ENCODE measurements at places on chromosomes 1 and 21.

GRCh38 chr1:192448026-192448578 is 127.5 kb upstream of the RGS1 start:
- DNase-seq = no peak

GRCh38 chr1:66478116-66478515 is 55.8 kb upstream of the SGIP1 start:
- no peak for DNase-seq

GRCh38 chr1:12434174-12434573 is 183.8 kb downstream of the DHRS3 start:
- no peak for DNase-seq

- no peak for DNase-seq
Observed at GRCh38 chr1:77405186-77405585, 123.4 kb downstream of the AK5 start.

GRCh38 chr1:99363531-99363930 is 99.2 kb downstream of the PLPPR4 start:
- DNase-seq = no peak

DNA sequence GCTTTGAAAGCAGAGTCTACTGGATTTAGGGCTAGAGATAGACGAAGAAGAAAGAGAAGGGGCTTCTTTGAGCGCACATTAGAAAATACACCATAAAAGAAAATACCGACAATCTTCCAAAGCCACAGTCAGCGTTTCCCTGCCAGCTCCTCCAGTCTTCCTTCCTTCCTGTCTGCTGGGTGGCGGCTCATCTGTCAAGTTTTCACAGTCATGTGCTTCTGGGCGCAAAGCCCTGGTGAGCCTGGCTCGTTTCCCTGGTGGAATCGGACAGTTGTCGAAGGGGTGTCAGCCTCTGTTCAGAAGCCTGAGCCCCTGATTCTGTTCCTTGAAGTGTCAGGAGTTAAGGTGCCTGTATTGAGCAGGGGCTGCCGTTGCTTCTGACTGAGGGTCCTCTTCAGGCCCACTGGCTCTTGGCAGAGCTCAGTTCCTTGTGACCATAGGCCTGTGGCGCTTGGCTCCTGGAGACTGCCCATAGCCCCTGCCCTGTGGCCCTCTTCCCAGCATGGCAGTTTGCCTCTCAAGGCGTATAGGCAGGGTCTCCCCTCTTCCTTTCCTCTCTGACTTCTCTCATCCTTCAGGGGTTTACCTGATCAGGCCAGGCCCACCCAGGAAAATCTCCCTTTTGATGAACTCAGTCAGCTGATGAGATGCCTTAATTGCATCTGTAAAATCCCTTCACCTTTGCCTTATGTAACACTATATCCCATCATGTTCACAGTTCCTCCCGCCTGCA is 58.6 kb downstream of the ADARB1 start:
- no peak for DNase-seq

DNA sequence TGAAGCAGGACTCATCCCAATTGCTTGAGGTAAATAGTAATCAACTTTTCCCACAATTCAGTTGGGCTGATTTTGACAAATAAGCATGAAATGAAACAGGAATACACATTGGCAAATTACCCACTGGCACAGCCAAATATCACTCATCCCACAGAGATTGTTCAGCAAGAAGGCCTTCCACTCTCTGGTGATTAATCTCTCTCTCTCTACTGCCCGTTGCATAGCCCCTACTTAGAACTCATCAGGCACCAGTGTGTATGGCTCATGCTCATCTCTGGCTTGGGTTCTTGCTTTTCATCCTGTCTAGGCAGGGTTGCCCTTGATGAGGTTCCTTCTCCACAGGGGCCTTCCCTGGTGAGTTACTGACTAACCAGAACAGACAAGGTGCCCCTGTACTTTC is 1.1 kb downstream of the BSDC1 start:
- no peak for DNase-seq

DNA sequence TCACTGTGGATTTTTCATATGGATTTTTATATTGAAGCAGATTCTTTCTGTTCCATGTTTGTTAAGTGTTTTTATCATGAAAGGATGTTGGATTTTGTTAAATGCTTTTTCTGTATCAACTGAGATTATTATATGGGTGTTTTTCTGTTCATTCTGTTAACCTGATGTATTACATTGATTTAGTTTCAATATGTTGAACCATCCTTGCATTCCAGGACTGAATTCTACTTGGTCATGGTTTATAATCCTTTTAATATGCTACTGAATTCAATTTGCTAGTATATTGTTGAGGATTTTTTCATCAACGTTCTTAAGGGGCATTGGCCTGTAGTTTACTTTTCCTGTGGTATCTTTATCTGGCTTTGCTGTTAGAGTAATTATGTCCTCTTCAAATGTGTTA is 55.8 kb downstream of the CCDC30 start:
- DNase-seq = no peak

- no peak for DNase-seq
Observed at GRCh38 chr1:232697187-232697822, 67.4 kb upstream of the SIPA1L2 start.

- no peak for DNase-seq
Observed at GRCh38 chr1:202811296-202812175, 782 bp downstream of the PCAT6 start.

DNA sequence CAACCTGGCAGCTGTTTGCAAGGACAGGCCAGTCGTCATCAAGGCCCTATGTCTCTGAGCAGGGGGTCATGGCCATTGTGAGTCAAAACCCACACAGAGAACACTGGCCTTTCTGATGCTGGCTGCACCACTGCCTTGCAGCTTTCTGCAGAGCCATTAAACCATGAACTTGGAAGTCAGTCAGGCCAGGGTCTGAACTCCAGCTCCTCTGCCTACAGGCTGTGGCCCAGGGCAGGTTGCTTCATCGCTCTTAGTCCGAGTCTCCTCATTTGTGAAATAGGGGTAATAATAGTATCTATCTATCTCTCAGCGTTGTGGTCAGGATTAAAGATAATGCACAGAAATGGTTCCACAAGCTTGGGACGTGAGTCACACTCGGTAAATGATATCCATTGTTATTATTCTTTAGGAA is 35.8 kb upstream of the HIVEP3 start:
- DNase-seq = no peak

DNA sequence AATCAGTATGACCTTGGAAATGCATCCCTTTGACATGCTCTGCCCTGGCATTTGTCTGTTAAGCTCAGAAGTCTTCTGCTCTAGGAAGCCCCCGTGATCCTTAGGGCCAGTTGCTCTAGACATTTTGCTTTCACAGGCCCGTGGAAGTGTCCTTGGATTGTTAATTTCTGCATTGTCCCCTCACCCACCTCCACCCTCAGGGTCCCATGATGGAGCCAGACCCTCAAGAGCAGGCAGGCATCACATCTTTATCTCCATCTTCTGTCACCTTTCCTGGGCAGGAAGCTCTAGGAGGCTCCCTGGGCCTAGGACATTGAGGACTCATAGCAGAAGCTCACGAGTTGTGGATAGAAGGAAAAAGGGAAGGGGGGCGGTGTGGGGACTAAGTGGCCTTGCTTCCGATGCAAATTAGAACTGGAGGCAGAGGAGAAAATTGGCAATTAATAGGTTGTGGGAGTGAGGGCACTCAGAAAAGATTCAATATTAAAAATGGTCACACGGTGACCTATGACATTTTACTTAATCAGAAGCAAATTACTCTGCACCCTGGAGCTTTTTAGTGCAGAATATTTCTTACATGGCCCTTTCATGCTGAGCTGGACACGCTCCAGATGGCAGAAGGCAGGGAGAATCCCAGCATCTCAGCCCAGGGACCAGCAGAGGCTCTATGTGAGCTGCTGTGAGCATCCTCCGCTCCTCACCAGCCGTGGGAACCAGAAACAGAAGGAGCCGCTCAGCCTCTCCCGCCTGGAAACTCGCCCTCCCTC is 185.0 kb downstream of the MATN1 start:
- DNase-seq = no peak

GRCh38 chr1:160149233-160149632 is 2.2 kb upstream of the ATP1A4 start:
- no peak for DNase-seq

- DNase-seq = no peak
Observed at GRCh38 chr1:25568834-25569596, 25.6 kb downstream of the LDLRAP1 start.

GRCh38 chr1:185075476-185075875 is 30.1 kb downstream of the RNF2 start:
- DNase-seq = no peak

DNA sequence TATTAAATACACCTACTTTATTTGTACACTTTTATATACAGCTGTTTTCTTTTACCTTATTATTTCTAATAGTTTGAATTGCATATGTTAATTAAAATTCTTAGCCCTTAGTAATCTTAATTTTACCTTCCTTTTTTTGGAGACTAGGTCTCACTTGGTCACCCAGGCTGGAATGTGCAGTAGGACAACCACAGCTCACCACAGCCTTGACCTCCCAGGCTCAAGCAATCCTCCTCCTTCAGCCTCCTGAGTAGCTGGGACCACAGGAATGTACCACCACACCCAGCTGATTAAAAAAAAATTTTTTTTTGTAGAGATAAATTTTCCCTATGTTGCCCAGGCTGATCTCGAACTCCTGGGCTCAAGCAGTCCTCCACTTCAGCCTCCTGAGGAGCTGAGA is 15.0 kb upstream of the SDC3 start:
- no peak for DNase-seq

DNA sequence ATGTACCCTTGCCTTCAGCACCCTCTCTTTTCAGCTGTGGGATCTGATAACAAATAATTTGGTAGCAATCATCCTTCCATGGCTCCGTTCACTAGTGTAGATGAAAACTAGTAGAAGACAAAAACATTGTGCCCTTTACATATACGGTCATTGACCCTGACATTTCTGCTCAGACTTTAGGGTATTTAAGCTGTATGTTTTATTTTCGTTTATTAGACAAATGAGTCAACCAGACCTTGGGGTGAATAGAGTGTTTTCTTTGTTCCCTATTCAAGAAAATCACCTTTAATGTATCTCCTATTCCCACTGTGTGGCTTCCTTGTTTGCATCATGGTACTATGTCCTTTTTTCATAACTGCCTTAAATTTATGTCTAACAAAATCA is 187.3 kb downstream of the VAV3 start:
- no peak for DNase-seq

DNA sequence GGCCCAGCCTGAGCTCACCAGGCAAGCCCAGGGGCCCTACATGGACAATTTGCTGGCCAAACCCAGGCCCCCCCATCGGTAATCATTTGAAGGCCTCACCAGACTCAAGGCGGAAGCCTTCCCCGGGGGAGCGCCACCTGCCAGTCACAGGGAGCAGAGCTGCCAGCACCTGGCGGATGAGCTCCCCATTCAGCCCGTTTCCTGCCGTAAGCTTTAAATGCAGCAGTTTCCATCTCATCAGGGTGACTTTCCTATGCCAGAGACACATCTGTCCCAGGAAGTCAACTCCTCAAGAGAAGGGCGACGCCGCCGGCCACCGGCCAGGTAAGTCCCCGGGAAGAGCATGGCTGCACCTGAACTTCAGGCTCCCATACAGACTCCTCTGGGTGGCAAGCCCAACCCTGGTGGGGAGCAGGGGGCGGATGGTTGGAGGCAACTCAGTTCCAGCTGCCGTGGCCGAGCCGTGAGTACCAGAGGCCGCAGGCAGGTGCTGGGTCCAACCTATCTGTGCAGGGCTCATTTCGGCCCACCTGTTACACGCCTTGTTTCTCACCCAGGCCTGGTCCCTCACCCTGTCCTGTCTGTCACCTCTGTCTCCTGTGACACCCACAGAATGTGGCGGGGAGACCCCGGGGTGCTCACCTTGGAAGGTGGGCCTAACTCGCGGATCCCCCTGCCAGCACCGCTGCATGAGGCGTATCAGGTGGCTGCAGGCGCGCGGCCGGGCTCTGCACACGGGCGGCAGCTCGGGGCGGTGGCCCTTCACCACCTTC is 20.7 kb downstream of the RIPK4 start:
- DNase-seq = no peak

- no peak for DNase-seq
Observed at GRCh38 chr1:31718327-31718897, 14.6 kb upstream of the COL16A1 start.

- no peak for DNase-seq
Observed at GRCh38 chr1:111629190-111629954, 9.8 kb downstream of the RAP1A start.

- DNase-seq = no peak
Observed at GRCh38 chr1:27763358-27763757, 9.7 kb upstream of the STX12 start.

- no peak for DNase-seq
Observed at GRCh38 chr1:66426239-66426853, 107.6 kb upstream of the SGIP1 start.

- DNase-seq = no peak
Observed at GRCh38 chr21:38244407-38244787, 12.4 kb upstream of the KCNJ15 start.

DNA sequence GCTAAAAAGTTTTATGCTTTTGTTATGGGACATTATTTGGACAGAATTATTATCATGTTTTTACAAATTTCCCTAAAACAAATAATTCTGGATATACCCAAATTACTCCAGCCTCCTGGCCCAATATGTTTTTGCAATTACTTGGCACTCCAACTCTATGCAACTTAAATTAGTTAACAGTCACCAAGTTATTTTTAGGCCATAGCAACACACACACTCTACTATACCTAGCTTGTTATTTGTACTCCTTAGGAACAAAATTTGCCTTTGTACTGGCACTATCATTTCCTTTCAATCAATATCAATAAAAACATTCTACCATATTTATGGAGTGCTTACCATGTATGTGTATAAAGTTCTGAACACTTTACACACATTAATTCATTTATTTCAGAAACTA is 7.7 kb downstream of the DUSP10 start:
- DNase-seq = no peak

GRCh38 chr1:150406483-150406882 is 42.5 kb downstream of the RPRD2 start:
- DNase-seq = no peak

DNA sequence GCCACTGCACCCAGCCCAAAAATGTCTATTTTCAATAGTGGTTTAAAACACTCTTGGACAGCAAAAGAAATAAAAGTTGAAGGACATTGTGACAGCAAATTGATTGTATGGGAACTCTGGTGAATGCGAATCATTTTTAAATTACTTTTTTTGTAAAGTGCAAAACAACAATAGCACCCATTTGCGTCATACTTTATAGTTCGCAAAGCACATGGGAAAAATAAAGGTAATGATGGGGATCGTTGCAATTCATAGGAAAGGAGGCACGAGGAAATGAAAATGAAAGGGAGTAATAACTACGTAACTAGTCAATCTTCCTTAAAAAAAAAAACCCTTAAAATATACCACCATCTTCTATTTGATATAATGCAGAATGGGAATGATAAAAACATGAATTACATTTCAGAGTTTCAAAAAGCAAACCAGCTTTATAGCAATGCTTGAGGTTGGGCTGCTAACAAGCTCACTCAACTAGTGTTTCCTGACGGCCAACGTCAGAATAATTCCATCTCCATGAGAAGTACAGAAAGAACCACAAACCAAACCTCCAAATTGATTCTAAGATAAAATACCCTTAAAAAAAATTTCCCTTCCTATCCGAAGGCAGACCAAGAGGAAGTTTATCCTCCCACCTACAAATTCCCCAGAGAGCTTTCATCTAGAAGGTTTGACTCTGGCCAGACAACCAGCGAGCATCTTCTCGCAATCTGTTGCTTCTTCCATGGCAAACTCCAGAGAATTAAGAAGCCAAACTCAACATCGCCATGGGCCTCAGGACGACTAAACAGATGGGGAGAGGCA is at the start of gene EDARADD:
EDARADD (plus strand) TSS at position 606 of the 801 bp plus-strand sequence; CDS start at position 765, 159 bp downstream.
- no peak for DNase-seq

GRCh38 chr1:222107267-222107666 is 365.4 kb upstream of the DUSP10 start:
- no peak for DNase-seq

- no peak for DNase-seq
Observed at GRCh38 chr1:101945884-101946283, 50.8 kb downstream of the OLFM3 start.

- DNase-seq = no peak
Observed at GRCh38 chr1:211606914-211607753, 28.2 kb upstream of the SLC30A1 start.
